ENCODE measurements at places on chromosomes 3 and 15. TPM values are rescaled to one million over a fixed set of nuclear protein-coding genes. Genes with fewer than 3 reads are reported as not detected.

- DNase-seq = no peak
These were observed 9.1 kb downstream of the C15orf39 start for GRCh38 chr15:75210811-75211230.

DNA sequence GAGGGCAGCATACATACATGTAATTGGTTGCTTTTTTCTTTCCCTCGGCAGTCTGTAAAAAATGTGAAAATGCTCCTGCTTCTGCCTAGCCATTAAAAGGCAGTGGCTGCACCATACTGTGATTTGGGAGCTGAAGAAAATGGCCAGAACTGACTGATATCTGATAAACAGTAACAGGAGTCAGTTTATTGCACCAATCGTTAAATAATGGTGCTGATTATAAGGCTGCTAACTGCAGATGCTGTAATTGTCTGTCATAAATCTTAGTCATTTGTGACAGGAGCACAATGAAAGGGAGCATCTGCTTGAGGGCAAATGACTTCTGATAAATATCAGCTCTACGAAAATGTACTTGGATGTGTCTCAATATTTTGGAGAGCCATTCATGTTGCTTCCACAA is 263.1 kb upstream of the DNAJC19 start:
- DNase-seq = no peak

DNA sequence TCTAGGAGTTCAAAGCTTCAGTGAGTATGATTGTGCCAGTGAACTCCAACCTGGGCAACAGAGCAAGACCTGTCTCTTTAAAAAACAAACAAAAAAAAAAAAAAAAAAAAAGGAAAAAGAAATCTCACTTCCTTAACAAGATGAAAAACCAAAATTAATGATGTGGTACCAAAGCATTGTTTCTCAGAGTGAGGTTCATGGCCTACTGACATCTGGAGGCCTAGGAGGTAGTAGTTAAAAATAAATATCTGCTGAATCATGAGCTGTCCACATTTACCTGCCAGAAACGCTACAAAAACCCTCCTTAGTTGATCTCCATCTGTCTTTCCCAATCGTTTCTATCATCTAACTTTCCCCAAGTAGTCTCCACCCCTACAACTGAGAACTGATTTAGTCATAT is 51.2 kb downstream of the EPHA6 start:
- no peak for DNase-seq

- DNase-seq = no peak
These were observed 63.1 kb downstream of the CDC25A start for GRCh38 chr3:48125013-48125705.

ANKRD63 gene
- not detected for total RNA-seq

TMCO5A gene
- not detected for total RNA-seq

SLC9A9 gene
- total RNA-seq = 18.5 TPM
